Ascending aorta (tissue), 2 donors: ENCODE measurements at places on chromosomes 7 and 10. TPM values are rescaled to one million over a fixed set of nuclear protein-coding genes. Genes with fewer than 3 reads are reported as not detected.
A peak's percentile ranks its signal among the peaks of the same experiment; 100 is the strongest.

DNA sequence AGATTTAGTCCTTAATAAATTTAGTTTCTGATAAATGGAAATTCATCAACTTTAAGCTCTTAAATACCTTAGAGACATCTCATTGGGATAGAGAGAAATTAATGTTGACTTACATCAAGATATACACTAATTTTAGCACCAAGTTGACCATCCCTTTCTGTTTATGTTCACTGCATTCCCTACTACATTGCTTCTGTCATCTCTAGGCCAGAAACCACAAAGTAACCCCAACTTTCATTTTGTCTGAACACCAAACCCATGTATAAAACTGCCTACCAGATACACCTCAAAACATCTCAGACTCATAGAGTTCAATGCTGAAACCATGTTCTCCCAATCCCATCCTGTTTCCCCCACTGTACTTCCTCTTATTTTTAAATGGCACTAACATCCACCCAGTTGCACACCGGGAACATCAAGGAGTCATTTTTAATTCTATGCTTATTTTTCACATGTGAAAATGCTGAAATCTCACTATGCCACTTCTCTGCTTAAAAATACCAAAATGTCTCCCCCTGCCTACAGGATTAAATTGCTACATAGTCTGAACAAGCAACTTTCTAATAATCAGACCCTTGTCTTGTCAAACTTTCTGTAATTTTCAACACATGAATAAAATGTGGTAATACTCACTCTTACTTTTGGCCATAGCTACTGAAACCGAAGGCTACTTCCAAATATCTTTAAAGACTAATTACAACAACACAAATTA, 201.6 kb downstream of the SEMA3D start:
- no peaks in the 10 kb centered on the region for H3K27me3 ChIP-seq
- H3K4me1 ChIP-seq, result no peaks in the 10 kb centered on the region
- H3K36me3 ChIP-seq, result no peaks in the 10 kb centered on the region
- no peak overlapping the region for H3K27ac ChIP-seq

GRCh38 chr7:1920266-1920681, 250.2 kb downstream of the ELFN1 start:
- no peaks in the 10 kb centered on the region for H3K27me3 ChIP-seq

- no peak overlapping the region for H3K4me3 ChIP-seq
- H3K27ac ChIP-seq, result peak overlapping the region; percentile 77
- no peaks in the 10 kb centered on the region for H3K36me3 ChIP-seq
- DNase-seq, result no peak
These were observed 50.0 kb downstream of the CREB3L2 start for GRCh38 chr7:137951700-137952425.

Gene DEPP1
- 309 TPM for total RNA-seq

Gene TRIM24
- 2.3 TPM for total RNA-seq

Gene SNX8
- 12.2 TPM for total RNA-seq

Gene AKR1C8
- total RNA-seq, result not detected
